ENCODE measurements at places on chromosomes 4 and X.

GRCh38 chrX:136931661-136932060 is 51.1 kb upstream of the RBMX start:
- DNase-seq = no peak

- no peak for DNase-seq
These were observed 115.6 kb upstream of the NKX1-1 start for GRCh38 chr4:1521821-1522361.

DNA sequence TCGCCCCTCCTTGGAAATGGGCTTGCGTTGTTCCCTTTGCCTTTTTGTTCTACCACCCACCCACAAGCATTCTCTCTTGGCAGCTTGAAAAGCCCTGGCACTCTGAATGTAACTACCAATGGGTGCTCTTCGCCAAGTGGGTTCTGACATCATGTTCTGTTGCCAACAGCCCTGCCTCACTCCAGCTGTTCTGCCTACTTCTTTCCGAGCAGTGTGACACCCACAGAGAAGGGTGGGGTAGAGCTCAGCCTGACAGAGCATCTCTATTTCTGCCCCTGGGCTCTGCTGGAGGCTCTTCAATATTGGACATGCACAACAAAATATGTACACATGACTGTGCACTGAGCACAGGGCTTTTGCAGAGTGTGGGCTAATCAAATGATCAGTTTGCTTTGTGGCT is 15.6 kb upstream of the EXOSC9 start:
- no peak for DNase-seq

DNA sequence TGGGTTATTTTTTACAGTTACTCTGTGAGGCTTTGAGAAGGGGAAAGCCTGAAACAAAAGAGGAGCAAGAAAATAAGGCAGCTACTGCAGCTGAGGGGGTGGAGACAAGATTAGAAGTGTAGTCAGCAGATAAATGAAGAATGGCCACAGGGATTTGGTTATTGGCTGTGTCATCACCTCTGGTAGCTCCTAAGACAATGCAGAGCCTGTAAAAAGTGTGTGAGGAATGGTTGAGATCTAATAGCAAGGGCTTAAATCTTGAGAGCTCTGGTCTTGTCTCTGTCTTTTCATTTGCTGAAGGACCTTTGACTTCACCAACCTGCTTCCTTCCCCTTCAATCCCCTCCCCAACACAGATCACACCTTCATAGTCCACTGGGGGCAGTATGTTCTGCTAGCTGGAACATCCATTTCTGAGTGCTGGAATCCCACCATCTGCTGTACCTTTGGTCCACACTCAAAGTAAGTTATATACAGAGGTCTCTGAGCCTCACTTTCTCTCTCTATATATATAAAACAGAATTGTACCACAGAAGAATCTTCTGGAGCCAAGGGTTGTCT is 213.7 kb upstream of the ZIC3 start:
- no peak for DNase-seq

DNA sequence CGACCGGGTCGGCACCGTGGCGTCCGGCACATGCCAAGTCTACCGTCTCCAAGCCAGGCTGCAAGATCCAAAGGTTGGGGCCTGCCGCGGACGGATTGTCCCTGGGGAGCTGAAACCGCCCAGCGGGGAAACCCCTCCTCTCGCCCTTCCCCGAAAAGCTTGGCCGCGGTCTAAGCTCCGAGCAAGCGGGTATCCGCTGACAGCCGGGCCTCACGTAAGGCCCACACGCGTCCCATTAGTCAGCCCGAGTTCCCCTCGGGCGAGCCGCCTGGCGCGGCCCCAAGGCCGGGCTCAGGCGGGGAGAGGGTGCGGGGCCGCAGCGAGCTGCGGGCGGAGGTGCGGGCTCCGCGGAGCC is 6.8 kb upstream of the BCOR start:
- no peak for DNase-seq

DNA sequence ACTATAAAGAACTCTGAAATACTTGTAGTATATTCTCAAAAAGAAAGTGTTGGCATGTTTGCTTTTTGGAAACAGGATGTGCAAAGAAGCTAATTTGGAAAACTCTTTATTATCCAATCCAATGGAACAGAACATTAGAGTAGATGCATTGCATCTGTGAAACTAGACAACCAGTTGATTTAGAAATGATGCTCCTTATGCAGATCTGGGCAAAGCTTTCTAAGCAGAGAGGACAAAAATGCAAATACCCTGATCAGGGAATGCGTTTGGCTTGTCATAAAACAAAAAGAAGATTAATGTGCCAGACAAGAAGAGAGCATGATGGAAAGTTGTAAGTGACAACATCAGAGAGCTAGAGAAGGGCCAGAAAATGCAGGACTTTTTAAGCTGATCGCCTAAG is 142.3 kb downstream of the RCHY1 start:
- DNase-seq = no peak

GRCh38 chr4:110751986-110752385 is 129.1 kb upstream of the PITX2 start:
- no peak for DNase-seq

GRCh38 chrX:68147848-68148247 is 285.4 kb downstream of the OPHN1 start:
- no peak for DNase-seq

DNA sequence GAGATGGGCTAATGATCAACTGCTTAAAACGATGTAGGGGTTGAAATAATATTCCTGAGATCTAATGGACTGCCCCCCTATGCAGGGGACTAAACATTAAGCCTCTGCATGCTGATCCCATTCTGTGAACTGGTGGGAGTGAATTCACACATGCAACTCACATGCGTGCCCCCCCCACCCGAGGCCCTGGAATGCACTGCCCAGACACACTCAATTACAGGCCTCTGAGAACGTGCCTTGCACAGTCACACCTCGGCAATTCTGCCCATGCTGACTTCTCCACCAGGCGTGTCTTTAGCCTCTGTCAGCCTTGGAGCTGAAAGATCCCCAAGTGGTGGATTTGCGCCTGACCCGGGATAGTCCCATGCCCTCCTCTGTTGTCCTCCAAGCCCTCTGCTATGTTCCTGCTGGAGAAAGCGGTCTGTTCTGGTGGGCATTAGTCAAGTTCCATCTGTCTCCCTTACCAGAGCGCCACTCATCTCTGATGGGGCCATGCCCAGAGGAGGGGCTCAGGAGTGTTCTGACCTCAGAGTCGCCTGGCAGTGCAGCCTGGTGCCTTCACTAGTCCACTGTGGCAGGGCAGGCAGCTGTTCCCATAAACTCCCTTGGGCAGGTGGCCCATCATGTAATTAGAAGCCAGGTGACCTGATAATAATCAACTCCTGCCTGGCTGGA is 86.5 kb downstream of the DRD5 start:
- peak; percentile 80 for DNase-seq

- DNase-seq = no peak
These were observed 72.6 kb upstream of the TET2 start for GRCh38 chr4:105074097-105074496.

GRCh38 chr4:89267392-89267791 is 40.2 kb downstream of the GPRIN3 start:
- DNase-seq = no peak

- peak; percentile 2 for DNase-seq
These were observed 25.7 kb upstream of the SHISA3 start for GRCh38 chr4:42371305-42372252.

DNA sequence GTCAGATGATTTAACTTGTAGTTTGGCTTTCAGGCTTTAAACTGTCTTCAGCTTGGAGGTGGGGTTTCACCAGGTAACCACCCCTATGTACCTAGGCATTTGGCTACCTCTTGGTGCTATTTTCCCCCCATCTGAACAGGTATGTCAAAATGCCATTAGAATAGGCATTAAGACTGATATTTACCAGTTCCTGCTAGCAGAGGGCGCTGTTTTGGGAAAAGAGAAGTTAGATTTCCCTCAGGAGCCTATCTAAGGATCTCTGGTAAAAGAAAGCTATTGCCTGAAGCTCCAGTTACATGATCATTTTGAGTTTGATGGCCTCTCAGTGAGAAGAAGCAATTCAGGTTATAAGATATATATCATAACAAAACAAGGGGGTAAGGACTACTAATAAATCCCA is 879.1 kb downstream of the SH3BGRL start:
- DNase-seq = no peak

- no peak for DNase-seq
These were observed 213.8 kb upstream of the LDB2 start for GRCh38 chr4:17112292-17112659.

GRCh38 chrX:56313308-56313707 is 81.2 kb downstream of the KLF8 start:
- no peak for DNase-seq

- DNase-seq = no peak
These were observed 37.8 kb upstream of the FUNDC1 start for GRCh38 chrX:44580466-44580865.

GRCh38 chr4:80803337-80803736 is 227.2 kb upstream of the BMP3 start:
- DNase-seq = no peak

DNA sequence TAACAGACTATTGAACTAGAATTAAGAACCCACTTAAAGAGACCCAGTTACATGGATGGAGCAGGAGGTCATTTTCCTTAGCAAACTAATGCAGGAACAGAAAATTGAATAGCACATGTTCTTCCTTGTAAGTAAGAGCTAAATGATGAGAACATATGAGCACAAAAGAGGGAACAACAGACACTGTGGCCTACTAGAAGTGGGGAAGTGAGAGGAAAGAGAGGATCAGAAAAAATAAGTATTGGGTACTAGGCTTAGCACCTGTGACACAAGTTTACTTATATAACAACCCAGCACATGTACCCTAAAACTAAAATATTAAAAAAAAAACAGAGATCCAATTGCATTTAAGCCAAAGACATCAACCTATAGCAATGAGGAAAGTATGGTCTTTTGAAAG is 26.2 kb downstream of the ARAP2 start:
- DNase-seq = no peak

DNA sequence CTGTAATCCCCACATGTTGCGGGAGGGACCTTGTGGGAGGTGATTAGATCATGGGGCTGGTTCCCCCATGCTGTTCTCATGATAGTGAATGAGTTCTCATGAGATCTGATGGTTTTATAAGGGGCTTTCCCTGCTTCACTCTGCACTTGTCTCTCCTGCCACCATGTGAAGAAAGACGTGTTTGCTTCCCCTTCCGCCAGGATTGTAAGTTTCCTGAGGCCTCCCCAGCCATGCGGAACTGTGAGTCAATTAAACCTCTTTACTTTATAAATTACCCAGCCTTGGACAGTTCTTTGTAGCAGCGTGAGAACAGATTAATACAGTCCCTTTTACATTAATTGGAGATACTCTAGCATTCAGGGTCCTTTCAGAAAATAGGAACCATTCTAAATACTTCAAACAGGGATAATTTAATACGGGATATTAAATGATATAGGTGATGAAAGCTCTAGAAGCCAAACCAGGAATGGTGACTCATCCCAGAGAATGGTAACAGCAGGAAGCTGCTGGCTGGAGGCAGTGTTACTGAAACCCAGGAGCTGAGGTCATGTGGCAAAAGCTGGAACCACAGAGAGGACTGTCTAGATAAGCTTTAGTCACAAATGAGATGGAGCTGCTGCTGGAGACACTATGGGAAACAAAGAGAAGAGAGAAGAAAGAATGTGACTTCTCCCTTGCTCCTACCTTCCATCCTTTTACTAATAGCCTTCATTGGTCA is 57.3 kb downstream of the GSTCD start:
- DNase-seq = no peak

GRCh38 chrX:118983513-118983912 is 9.1 kb downstream of the LONRF3 start:
- DNase-seq = no peak

DNA sequence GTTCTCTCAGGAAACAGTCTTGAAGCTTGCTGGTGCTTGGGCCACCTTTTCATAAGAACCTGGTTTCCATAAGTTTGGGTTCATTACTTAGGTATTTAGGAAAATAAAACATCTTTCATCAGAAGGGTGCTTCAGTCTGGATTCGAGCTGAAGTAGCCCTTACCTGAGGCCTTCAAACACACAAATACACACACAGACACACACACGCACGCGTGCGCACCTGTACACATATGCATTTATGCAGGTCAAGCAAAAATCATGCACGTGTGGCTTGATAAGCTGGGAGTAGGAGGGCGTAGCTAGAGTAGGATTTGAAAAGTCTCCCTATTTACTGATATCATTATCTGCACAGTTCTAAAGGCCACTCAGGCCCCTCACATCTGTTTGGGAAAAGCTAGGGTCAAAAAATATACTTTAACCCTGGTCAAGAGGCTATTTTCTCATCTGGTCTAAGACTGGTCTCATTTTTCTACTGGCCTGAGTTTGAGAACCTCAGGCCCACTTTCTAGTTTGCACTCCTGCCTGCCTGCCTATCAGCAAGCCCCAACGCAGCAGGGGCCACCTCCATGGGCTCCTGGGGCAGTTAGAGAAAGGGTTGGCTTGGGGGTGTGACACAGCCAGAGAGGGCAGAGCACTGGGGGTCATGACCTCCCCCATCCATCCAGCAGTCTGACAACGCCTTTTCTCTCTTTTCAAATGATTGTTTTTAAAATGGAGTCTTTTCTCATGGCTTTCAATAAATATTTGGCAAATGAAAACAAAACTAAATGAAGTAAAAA is 64.3 kb downstream of the RASL11B start:
- DNase-seq = no peak

- DNase-seq = no peak
These were observed 122.4 kb upstream of the DCLK2 start for GRCh38 chr4:149955780-149956390.

DNA sequence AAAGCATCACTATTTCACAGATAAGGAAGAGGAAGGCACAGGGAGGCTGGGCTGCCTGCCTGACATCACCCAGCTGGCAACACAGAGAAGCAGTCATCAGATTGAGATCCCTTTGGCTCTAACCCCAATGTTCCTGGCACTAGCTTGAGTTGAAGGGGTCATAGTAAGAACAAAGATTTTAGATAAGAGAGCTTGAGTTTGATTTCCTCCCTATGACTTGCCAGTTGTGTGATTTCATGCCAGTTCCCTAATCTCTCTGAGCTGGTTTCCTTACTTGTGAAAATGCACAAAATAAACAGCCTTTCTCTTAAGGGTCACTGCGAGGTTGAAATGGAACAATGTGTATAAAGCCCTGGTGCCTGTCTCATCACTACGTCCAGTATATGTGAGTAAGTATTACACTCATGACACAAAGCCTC is 475.4 kb upstream of the HS3ST1 start:
- DNase-seq = no peak

GRCh38 chr4:10095296-10095991 is 21.2 kb downstream of the WDR1 start:
- no peak for DNase-seq

DNA sequence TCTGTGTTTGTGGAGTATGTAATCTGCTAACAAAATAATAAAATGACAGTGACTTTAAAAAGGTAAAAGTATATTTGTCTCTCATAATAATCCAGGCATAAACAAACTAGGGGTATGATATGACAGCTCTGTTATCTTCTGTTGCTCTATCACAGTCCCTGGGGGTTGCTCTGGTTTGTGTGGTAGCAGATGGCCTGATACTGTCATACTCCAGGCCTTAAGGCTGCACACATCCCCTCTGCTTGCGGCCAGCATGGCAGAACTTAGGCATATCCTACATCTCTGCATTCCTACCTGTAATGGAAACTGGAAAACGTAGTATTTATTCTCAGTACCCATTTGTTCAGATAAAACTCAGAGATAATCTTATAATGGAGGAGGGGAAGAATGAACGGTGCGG is 117.9 kb upstream of the HAND2 start:
- no peak for DNase-seq

All from NCI-H2029 (cell line).